ENCODE measurements at places on chromosomes 5 and 9. TPM values are rescaled to one million over a fixed set of nuclear protein-coding genes. Genes with fewer than 3 reads are reported as not detected.

DNA sequence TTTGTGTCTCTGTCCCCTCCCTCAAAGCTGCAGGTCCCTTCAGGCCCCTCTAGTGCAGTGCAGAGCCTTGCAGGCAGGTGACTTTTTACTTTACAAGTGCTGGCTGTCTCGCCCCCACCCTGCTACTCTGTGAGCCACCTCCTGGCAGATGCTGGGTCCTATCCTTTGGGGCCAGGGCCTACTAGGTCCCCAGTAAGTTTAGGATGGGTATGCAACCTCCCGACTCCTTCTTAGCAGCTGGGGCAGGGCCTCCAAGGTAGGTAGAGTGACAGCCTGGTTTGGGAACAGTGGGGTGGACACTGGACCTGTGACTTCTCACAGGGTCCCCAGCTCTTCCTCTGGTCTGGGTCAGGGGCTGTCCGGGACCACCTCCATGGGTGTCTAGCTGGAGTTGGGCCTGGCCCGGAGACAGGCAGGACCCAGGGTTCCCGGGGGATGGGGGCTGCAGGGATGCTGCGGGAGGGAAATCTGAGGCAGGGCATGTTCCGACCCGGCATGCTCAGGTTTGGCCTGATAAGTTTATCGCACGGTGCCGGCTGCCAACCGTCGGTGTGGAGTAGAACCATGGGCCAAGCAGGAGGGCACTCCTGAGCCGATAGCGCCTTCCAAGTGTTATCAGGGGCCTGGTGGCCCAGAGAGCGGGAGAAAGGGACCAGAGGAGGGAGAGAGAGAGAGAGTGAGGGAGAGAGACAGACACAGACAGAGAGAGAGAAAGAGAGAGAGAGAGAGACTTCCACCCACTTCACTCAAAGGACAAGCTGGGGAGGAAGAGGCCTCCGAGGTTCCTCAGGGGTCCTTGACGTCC is 20.5 kb downstream of the GFI1B start:
- no peak for DNase-seq

DNA sequence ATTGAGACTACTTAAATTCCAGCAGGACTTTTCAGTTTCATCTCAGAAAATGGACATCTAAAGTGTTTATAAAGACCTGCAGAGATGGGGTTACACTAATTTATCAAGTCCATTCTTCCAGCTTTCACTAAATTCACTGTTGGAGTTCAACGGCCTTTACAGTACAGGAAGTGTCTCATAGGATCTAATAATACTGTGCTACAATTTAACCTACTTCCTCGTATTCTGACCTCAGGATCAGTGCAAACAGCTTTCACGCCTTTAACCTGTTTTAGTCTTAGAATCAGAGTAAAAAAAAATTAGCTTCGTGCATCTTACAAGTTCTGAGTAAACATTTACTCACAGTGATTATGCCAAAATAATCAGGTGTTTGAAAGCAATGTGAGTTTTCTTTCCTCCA is 632.6 kb upstream of the DMAC1 start:
- DNase-seq = no peak

The BTNL3 gene
- not detected for total RNA-seq

DNA sequence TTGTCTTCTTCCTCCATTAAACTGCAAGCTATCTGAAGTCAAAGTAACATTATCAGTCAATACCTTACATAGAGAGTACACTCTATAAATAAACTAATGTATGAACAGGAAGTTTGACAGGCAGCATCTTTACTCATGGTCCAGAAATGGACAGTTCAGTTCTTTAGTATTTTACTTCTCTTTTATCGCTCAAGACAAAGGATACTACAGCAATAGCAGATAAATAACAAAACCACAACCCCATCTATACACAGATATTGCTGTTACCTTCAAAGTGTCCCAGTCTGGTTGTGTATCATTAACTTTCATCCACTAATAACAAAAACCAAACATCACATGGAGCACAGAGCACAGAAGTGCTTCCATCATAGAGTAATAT is 46.4 kb downstream of the SEMA5A start:
- no peak for DNase-seq

DNA sequence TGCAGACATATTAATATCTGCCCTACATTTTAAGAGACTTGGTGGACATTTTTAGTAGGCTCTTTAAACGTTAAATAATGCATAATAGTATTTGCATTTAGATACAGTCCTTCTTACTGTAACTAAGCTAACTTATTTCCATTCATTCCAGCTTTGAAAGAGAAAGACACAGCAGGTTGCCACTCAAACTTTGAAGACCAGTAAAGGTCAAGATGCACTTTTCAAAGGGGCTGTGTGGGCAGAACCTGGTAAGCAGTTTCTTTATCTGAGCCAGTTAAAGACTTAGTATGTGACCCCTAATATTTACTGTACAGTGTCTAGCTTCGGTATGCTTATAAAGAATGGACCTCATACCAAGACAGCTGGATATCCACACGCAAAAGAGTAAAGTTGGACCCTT is 20.8 kb downstream of the PLGRKT start:
- no peak for DNase-seq

The FBP2 gene
- not detected for total RNA-seq

DNA sequence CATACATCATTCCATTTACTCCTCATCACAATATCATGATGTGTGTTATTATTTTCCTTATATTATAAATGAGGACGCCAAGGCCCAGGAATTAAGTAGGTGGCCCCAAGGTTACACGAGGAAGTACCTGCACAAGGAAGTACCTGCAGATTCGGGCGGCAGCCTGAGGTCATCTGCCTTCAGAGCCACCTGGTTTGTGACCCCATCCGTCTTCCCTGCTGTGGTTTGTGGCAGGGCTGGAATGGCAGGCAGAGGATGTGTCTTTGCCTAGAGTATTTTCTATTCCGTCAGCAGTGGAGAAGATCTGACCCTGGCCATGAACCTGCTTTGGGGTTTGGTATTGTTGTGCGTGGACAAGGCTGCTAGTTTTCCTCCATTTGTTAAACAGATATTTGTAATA is 59.7 kb downstream of the PDZD2 start:
- DNase-seq = no peak

The PCA3 gene
- not detected for total RNA-seq

GRCh38 chr5:141618030-141618803 is 583 bp downstream of the DIAPH1 start:
- DNase-seq = peak; percentile 37

GRCh38 chr5:89536020-89536419 is 653.0 kb upstream of the MEF2C start:
- DNase-seq = no peak

- no peak for DNase-seq
Measured at GRCh38 chr5:79002374-79002773, 17.3 kb upstream of the ARSB start.

DNA sequence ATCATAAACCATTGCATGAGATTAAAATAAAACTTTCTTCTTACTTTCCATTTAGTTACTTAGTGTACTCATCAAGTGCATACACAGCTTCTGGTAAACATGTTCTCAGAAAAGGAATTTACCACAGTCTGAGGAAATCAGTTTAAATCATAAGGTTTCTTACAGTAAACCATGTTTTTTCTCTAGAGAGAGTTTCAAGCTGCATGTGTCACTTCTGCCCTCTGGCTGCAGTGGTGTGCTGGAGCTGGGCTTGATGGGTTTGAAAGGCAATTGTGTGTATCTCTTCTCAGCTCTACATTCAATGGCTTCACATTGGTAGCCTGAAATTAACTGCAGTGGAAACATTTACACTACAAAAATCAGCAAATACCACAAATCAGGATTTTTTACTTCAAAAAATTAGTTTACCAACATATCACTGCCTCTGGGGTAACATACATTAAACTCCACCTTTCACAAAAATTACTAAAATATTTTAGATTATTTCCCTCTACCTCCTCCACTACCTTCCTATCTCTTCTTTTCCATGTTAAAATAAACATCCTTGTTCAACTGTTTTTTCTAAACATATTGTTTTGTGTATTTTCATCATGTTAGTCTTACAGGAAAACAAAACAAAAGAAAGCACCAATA is 414.3 kb downstream of the ANXA1 start:
- no peak for DNase-seq

The ZNF454 gene
- total RNA-seq = not detected

The PDE8B gene
- total RNA-seq = 0.05 TPM

The CDC20B gene
- 0.18 TPM for total RNA-seq

GRCh38 chr5:40685193-40685592 is 5.5 kb downstream of the PTGER4 start:
- no peak for DNase-seq

The GARIN3 gene
- 0.30 TPM for total RNA-seq

The MOB3B gene
- 0.94 TPM for total RNA-seq

The LRRC19 gene
- not detected for total RNA-seq

GRCh38 chr9:22817181-22817580 is 370.6 kb downstream of the DMRTA1 start:
- no peak for DNase-seq

DNA sequence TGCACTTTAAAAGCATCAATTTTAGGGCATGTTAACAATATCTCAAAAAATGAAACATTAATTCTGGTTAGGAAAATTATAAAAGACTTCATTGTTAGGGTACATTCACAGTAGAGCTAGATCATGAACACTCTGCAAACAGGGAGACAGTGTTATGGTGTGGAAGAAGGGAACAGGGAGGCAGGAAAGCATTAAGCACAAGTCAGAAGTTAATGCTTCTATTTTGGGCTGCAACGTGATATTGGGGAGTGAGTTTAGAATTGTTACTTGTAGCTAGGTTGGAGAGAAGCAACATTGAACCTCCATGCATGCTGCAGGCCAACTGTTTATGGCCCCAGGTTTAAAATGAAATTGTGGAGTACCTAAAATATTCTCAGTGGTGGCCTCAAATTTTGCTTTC is 278.1 kb upstream of the NMUR2 start:
- no peak for DNase-seq

DNA sequence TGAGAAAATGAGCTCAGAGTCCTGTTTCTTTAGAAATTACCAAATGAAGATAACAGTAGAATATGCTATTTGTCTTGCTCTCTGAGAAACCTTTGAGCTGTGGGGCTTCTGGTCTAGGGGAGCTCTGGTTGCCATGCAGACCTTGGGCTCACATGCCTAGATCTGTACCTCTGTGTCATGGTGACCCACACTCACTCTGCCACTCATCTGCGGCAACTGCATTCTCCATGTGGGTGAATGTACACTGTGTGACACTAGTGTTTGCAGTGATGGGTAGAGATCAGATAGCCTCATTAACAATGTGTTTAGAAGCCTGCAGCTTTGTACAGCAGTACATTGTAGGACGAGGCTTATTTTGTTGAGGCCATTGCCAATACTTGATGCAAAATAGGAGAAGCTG is 521.2 kb downstream of the CHSY3 start:
- DNase-seq = no peak

The NR2F1 gene
- not detected for total RNA-seq

GRCh38 chr5:154301726-154302125 is 111.2 kb downstream of the GALNT10 start:
- DNase-seq = no peak

The TLE4 gene
- total RNA-seq = 20.7 TPM

GRCh38 chr5:167871091-167871490 is 420.4 kb upstream of the WWC1 start:
- DNase-seq = no peak

GRCh38 chr9:96721731-96722429 is 56.0 kb downstream of the ZNF510 start:
- DNase-seq = no peak

DNA sequence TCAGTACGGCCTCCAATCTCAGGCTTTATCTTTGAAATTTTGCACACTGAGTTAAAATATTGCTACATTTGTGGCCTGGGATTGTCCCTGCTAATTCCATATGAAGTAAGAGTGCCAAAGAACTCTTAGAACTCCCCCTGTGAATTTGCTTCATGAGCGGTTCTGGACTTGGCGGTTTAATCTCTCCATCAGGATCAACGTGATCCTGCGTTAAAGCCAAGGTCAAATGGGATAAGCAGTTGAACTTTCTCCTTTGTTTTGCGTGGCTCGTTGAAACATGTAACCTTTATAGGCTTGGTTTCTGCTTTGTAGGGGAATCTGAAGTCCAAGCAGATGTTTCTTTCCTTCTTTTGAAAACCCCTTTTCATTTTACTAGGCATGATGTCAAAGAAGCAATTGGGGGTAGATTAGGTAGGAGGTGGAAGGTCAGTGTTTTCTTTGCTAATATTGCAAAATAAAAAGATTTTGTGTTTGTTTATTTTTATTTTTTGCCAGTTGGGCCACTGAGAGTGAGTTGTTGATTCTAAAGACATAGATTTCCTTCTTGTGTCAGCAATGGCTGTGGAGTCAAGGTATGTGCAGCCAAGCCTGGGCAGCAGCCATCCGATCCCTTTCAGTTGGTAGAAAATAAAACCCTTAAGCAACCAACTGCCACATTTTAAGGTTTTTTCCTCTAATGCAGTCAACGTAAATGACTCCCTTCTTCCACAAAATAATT is 390.8 kb downstream of the NNT start:
- no peak for DNase-seq

The LEAP2 gene
- 4.4 TPM for total RNA-seq
